ENCODE measurements at places on chromosomes 2 and 18.

DNA sequence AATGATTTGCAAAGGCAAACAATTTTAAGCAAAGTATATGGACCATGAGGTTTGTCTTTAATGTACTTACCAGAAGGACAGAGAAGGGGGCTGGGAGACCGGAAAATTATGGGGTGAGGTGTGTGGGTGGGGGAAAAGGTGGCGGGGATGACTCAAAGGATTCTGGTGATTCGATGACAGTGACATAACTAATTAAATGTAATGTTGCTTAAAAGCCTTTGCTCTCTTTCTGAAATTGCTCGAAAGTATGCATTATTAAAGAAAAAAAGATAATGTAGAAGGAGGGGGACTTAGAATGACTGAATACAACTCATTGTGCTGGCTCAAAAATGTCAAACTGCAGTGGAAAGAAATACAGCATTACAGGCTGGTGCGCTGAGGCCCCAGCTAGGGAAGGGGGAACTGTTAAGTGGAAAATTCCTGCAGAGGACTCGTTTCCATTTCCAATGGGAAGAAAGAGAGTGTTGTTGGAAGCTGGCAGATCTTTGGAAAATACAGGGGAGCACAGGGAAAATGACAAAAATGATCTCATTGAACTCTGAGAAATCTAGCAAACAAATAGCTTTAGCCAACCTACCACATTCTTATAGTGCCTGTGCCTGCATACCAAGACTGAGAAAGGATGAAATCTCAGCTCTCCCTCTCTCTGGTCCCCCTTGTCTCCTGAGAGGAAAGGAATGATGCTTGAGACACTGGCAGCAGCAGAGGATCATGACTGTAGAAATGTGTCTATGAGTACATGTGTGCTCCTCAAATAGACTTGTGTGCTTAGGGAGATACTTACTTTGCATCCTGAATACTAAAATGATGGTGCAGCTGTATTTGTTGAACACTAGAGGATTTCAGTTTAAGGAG, 632.4 kb downstream of the NYAP2 start:
- peak; percentile 59 for DNase-seq

DNA sequence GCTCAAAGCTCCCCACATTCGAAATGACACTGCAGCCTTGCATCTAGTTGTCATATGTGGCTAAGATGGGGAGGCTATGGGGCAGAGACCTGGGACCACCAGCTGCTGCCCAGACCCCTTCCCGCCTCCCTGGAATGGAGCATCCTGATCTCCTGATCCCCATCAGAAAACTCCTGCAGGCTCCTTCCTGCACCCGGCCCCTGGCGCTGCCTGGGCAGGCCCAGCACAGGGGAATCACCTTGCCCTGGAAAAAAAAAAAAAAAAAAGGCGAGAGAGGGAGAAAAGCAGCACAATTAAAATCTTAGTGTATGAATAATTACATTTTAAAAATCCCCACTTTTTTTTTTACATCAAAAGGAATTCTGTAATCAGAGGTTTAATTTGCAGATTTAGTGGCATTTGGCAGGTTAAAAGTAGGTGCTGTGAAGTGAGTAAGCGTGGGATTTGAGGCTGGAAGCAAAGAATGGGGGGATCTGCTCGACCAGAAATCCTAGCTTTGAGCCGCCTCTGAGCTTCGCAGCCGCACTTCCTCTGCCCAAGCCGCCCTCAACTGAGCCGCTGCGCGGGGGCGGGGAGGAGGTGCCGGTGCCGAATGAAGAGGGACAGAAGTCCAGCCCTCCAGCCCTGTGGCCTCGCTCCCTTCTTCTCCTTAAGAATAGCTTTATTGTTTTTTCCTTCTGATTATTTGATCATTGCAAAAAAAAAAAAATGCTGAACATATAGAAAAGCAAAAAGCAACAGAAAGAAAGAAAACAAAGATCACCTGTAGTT, 30.0 kb downstream of the THNSL2 start:
- DNase-seq, result no peak

DNA sequence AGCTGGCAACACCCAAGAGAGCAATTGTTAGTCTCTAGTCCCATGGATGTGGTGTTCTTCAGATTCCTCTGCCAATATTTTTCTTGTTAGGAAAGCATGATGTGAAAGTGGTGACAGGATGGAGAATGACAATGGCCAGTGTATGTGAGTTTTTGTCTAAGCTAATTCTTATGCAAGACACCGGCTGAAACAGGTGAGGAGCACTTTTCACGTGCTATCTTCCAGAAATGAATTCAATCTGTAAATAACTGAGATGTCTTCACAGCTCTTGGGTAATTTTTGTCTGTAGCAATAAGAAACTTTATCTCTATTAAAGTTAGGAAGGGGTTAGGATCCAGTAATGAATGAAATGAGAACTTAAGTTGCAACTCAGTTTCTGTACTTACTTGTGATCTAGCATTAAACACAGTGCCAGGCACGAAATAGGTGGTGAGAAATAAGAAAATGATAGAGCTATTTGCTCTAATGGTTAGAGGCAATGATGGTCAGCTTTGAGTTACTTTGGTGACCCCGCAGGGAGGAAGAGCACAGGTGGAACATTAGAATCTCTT, 676 bp upstream of the AGPS start:
- DNase-seq, result no peak

DNA sequence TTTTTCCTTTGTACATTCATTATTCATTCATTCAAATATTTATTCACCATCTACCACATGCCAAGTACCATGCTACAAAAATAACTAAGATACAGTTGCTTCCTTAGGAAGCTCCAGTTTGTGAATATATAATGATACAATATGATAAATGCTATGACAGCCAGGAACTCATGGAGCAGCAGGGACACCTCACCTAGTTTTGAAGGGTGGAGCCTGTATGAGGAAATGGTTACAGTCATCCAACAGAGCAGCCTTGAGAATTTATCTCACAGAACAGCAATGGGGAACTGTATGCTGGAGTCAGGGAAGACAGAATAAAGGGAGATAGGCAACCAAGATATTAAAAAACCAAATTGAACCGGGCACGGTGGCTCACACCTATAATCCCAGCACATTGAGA, 124.0 kb downstream of the OSBPL1A start:
- DNase-seq, result no peak

DNA sequence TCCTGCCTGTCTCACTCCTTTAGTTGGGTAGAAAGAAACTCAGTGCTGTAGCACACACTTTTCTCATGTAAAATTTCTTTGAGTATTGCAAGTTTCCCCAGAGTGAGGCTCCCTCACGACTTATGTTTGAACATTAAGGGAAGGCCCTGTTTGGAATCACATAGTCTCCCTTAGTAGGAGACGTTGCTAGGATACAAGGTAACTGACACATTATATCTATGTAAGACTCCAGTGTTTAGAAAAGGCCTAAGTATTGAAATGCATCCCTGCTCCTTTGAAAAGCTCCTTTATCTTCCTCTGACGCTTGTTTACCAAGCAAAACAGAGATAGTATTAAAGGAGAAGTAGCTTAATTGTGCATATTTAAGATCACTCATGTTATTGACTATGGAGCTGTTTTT, 248.2 kb downstream of the PHLPP1 start:
- no peak for DNase-seq

- no peak for DNase-seq
These were observed 17.1 kb downstream of the TMEM185B start for GRCh38 chr2:120206022-120206581.

DNA sequence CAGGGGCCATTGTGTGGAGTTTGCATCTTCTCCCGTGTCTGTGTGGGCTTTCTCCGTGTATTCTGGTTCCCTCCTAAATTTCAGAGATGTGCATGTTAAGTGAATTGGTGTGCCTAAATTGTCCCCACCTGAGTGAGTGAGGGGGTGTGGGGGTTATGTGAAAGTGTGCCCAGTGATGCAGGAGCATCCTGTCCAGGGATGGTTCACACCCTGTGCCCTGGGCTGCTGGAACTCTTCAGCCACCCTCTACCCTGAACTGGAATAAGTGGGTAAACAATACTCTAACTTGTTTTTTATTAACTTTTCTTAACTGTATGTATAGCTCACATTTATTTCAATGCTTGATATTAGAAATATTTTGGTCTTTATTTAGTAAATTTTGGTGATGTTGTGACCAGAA, 56.0 kb downstream of the UBE2E3 start:
- no peak for DNase-seq

Measured in NCI-H526 treated with DMSO at 0.1 percent for 48 hours (cell line).